ENCODE measurements at places on chromosomes 6 and 20.

DNA sequence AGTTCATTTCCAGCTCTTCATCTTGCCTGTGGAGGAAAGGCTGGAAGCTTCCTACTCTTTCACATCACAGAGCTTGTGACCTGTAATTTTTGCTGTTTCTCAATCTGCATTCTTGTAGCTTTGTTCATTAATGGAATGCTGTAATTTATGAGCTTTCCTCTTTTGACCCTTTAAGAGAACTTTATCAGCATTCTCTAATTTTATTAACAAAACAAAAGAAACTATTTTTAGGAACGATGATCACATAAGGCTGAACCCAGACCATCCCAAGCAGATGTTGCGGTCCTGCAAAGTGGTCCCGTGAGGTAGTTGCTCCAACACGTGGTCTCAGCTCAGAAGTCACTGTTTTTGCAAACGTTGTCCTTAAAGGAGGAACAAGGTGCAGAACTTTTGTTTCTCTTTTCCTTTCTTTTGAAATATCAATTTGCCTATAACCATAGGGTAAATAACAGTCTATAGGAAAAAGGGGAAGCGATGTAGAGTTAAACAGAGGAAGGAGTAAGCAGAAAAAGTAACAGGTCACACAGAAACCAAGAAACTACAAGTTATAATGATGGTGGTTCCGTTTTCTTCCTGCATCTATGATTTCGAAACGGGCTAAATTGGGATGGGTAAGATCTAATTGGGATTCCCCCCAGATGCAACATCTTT lies 121.3 kb upstream of the PHACTR1 start:
- no peak for DNase-seq

DNA sequence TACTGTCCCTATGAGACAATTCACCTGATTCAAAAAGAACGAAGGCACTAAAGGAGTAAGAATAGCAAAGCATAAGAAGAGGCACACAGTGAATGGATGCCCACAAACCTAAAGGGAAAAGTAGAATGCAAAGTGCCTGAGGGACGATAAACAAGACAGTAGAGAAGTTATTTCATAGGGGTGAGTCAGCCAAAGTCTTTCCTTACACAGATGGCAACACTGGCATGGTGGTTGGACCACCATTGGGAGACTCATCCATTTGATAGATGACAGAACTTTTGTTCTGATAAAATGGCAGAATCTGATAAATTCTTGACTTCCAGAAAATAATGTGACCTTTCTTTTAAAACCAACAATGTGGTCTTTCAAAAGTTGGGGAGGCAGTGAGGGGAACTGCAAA lies 148.1 kb upstream of the HDAC2 start:
- no peak for DNase-seq

DNA sequence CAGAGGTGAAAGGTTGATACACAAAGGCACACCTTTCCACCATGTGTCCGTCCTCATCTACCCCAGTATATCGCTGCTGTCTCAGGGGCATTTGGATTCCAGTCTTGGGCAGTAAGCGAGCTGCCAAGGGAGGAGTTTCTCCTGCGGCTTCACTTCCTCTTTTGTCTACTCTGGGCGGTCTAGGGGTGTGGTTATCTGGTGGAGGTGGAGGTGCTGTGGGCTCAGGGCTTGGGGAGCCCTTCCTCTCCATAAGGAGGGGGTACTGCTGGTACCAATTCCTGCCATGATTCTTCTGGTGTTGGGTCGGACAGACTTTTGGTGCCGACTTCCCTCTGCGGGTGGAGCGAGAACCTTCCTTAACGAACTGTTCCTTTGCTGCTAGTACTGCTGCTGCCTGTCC lies 31.9 kb upstream of the FABP7 start:
- no peak for DNase-seq

DNA sequence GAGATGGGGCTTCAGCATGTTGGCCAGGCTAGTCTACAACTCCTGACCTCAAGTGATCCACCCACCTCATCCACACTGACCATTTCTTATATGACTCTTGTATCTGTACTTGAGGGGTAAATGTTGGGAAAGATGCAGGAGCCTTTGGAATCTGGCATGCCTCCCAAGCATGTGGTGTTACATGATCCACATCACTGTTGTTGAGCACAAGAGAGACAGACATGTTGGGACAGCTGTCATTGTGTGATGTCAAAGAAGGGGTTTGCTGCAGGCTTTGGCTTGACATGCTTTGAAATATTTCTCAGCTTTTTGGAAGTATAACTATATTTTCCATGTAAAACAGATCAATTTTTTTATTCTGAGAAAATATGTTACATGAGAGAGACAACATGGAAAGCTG lies 139.9 kb downstream of the MOXD1 start:
- DNase-seq: no peak

GRCh38 chr6:107657755-107658461 lies 166.2 kb downstream of the SCML4 start:
- peak; percentile 74 for DNase-seq

DNA sequence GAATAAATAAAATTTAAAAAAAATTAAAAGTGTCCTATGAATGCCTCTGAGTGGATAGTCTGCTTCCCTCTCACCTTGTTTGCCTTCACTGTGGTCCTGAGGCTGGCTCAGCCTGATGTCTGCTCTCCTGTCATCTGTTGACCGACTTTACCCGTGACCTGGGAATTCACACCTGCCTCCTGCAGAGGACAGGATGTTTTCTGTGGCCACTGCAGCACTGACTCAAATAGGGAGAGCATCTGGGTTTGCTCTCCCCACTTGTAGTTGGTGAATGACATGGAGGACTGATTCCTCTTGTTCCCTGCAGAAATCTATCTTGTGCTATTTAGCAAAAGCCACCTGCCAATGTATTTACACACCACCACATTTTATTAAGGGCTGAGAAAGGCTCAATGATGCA lies 52.4 kb upstream of the ERVFRD-1 start:
- DNase-seq: no peak

Data from stimulated activated CD8-positive, alpha-beta memory T cell treated with anti-CD3 and anti-CD28 coated beads, Interleukin-4, amount 100 ng/mL, for 48 hours (primary cell).